Naive thymus-derived CD4-positive, alpha-beta T cell (primary cell): ENCODE measurements at places on chromosomes 2 and 18. TPM values are rescaled to one million over a fixed set of nuclear protein-coding genes. Genes with fewer than 3 reads are reported as not detected.

DNA sequence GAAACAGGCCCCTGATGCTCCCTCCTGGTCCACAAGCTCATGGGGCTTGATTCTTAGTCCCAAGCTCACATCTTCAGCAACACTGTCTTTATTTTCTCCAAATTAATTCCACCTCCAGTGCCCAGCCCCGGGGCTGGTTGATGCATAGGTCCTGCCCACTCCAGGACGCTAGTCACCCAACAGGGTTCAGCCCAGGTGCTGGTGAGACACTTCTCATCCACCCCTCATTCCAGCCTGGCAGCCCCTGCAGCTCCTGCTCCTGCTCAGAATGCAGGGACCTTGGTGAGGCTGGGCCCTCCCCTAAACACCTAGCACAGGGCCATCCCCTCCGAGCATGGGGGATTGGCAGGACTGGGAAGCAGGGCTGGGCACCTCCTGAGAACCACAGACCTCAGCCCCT lies 25.7 kb downstream of the STEAP3 start:
- DNase-seq, result no peak

- no peak for DNase-seq
Measured at GRCh38 chr2:231884438-231885140, 41.6 kb downstream of the NPPC start.

- no peak for DNase-seq
Measured at GRCh38 chr2:180367815-180368214, 360.7 kb upstream of the CWC22 start.

- DNase-seq, result no peak
Measured at GRCh38 chr2:20450201-20450999, 3.5 kb downstream of the RHOB start.

DNA sequence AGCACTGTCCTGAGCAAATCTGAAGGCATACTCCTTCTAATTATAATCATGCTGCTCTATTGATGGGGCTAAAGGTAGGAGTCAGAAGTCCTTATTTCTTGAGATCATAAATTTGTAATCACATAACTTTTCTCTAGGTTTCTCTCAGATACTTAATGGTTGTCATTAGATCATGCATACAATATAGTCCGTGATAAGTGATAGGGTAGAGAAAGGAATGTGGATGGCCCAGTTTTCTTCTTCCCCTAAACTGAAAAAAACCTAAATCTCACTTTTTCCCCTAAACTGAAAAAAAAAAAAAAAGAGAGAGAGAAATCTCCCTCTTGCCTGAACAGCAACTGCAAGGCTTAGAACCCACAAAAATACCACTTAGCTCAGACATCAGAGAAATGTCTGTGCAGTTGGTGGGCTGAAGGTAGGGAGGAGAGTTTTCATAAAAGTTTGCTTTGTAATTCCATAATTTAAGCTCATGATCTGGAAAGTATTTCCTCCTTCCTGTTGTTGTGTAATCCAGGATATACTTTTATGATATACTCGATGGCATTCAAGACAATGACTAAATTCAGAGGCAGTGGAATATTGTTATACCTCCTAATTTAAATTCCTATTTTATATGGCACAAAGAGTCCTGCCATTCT lies 79.3 kb upstream of the ITPRID2 start:
- DNase-seq, result no peak

GRCh38 chr2:77807531-77808215 lies 285.5 kb upstream of the LRRTM4 start:
- DNase-seq, result no peak

- no peak for DNase-seq
Measured at GRCh38 chr2:177678939-177679338, 286.4 kb downstream of the AGPS start.

DNA sequence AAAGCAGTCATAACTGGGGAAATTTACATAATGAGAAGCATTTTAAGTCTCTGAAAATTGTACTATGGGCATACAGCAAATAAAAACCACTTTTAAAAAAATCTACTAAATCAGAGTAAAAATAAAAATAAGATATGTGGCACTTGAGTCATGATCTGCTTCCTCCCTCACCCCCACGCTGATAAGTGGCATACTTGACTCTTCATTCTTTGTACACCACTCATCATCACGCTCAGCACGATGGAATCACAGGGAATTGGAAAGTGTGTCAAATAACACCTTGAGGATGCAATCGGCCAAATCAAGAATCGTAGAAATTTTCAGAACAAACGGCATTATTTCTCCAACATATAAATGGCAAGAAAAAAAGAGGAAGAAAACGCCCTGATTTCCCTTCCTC lies 41.1 kb upstream of the REG3G start:
- DNase-seq, result no peak

DNA sequence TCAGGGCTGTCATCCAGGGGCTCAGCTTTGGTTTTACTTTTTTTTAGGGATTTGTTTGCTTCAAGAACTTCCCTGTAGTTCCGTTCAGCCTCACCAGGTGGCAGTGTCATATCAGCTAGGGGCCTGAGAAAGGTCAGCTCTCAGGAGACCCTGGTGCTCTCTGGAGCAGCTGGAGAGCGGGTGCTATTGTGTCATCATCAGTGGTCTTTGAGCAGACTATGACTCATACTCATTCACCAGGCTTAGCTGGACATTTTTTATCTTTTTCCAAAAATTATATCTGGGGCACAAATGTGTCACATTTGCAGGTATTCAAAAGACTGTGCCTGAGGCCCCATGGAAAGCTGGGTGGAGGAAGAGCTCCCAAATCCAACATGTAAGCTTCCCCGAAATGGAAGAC lies 24.4 kb downstream of the ZNF892 start:
- no peak for DNase-seq

DNA sequence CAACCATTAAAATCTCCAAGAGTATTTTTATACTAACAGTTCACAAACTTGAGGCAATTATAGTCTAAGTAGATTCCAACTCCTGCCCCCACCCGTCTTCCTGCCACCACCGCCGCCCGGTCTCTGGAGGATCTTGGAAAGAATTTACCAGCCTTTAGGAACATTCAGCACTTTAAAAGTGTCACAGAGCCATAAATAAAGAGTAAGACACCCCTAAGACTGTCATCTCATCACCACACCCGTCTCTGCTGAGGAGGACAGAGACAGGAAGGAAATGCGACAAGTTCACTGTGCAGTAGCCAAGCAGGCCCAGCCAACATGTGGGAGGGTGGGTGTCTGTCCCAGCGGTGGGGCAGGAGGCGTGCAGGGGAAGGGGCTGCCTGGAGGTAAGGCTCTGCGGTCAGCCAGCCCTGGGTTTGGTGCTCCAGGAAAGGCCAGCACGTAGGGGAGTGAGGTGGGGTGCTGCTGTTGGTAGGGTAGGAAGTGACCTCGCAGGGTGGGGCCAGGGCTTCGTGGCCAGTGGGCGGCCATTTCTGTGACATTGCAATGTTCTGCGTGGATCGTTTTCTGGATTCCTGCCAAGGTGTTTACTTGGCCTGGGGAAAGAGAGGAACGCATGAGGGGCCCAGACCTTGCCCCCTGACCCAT lies 111.6 kb downstream of the FAM210A start:
- DNase-seq, result peak; percentile 28

DNA sequence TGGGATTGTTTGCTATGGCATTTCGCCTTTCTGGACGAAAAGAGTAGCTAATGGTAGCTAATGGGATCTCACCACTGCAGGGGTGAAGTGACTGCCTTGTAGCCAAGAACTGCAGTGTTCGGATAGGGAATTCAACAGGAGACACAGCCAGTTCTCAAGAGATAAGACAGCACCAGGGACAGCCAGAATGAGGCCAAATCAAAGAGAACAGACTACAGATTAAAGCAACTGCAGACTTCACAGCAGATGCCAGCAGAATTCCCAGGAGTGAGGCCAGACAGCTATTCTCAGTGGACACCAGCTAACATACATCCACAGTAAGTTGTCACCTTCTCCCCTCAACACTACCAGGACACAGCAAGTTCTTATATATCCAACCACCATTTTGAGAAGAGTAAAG lies 124.0 kb downstream of the PLA2R1 start:
- DNase-seq, result no peak

DNA sequence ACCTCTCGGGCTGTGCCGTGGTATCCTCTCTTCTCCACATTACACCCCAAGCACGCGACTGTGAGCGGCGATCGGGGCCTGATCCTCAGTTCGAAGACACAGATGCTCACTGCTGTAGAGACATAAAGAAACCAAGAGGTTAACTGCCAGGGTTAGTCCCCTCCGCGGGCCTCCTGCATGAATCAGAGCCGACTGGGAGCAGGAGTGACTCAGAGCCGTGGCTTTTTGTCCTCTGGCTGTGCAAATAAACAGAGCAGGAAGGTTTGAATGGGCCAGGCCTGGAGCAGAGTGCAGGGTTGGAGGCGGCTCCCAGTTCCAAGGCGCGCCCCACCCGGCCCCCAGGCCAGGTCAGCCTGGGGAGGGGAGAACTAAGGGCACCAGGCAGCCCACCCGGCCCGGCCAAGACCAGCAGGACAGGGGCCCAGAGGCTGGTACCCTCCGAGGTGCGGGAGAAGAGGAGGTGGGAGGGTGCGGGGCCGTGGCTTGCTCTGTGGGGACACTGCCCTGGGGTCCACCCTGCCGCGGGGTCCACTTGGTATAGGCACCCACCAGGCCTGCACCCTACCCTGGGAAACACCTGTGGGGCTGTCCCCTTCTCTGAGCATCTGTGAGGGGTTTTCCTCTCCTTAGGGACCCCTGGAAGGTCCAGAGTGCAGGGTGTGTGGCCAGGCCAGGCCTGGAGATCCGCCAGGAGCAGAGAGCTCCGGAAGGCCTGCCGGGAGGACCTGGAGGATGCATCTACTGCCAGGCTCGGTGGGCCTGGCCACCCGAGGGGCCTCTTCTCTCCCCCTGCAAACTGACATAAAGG lies 16.5 kb downstream of the TWIST2 start:
- no peak for DNase-seq

DNA sequence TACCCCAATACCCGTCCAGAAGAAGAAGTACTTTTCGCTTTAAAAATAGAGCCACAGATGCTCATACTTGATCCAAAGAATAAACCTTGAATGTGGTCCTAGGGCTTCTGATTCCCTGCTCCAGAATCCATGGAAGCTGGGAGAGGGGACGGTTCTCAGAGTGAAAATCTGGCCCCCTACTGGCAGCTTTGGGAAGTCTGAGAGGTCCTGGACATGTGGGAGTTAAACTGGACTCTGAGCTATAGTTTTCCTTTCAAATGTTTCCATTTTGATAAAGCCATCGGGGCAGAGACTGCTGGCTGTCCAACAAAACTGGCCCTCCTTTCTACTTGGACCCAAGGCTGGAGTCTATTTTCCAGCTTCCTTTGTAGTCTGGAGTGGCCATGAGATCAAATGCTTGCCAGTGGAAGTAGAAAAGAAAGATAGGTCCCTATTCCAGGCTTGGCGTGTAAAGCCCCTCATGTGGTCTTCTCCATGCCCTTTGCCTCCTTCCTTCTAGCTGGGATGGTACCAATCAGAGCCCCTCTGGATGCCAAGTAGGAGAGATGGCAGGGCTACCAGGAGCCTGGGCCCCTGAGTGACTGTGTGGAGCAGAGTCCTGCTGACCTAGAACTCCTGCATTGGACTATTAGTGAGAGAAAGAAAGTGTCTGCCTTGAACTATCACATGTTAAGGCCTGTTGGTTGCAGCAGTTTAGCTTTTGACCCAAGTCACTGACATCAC lies 37.7 kb upstream of the TBC1D8 start:
- DNase-seq, result no peak

- DNase-seq, result no peak
Measured at GRCh38 chr2:171509945-171510731, 12.1 kb upstream of the CYBRD1 start.

GRCh38 chr2:50556934-50557575 lies 474.9 kb downstream of the NRXN1 start:
- no peak for DNase-seq

- no peak for DNase-seq
Measured at GRCh38 chr18:62878305-62878704, 163.0 kb downstream of the PHLPP1 start.

GRCh38 chr2:195410074-195410671 lies 246.9 kb upstream of the SLC39A10 start:
- no peak for DNase-seq

DNA sequence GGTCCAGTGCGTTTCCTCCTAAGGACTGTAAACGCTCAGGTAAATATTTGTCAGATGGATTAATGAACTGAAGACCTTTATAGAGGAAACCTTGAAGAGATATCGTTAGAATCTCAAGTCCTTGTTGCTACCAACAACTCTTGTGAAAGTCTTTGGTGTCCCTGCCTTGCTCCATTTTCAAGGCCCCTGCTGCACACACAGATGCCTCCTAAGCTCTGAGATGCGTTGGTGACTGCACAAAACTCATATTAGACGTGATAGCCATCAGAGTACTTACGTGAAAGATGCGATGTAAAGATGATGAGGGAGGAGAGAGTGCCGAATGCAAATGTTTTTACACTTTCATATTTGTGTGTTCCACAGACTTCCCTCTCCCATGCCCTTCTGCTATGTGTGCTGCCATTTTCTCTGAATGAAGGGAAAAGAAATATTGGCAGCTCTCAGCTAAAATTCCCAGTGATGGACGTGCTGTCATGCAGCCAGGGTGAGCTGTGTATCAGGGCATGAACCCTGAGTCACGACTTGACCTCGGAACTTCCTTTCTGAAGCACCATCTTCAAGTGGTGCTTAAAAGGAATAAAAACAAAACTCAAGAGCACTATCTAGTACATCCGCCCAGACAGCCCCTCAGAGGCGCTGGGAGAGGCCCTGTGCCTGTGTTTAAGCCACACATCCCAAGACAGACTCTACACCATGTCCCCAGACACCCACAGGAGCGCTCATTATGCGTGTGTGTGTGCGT lies 117.4 kb downstream of the FAM210A start:
- no peak for DNase-seq

DNA sequence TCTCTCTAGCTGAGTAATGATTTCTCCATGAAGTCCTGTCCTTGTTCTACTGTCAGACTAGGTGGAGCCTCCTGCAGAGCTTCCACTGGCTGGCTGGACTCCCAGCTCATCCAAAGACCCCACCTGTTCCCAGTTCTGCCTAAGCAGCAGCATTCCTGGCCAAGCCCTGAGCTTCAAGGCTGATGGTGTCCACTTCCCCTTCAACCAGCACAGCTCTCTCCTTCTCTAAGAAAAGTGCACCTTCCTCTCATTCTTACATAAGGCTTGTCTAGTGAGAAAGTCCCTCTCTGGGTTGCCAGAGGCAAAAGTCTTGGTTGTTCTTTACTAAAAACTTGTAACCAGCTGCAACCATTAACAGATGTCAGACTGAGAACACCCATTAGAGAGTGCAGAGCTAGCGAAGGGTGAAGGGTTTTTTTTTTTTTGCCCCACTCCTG lies 58.9 kb downstream of the CXCR4 start:
- no peak for DNase-seq

DNA sequence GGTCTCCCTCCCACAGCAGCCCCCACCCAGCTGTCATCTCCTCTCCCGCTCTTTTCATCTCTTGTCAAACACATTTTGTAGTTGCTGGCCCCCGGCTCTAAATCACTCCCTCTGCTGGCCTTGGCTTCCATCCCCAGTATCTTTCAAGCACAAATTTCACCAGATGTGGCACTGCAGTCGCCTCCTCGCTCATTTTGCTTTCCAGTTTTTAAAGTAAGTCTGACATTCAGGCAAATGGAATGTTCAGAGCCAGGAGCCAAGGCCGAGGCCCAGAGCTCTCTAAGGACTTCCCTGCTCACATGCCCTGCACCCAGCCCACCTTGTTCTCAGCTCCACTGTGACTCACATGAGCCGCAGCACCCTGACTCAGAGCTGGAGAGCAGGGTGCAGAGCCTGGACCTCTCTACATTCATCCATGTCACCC lies 158.4 kb downstream of the GALNT14 start:
- no peak for DNase-seq

Gene SH3RF3
- 4.8 TPM for total RNA-seq

Gene RGPD4
- 0.08 TPM for total RNA-seq

Gene SERPINB13
- total RNA-seq, result not detected

Gene GMCL1
- total RNA-seq, result 24.9 TPM

Gene PUM2
- 178 TPM for total RNA-seq

Gene DSC1
- 11.9 TPM for total RNA-seq

Gene PDCD1
- total RNA-seq, result 1.1 TPM

Gene ANKRD30BL
- total RNA-seq, result not detected

Gene GKN2
- not detected in 2 replicates for total RNA-seq

Gene LRRC30
- total RNA-seq, result not detected in 2 replicates

Gene NEURL3
- total RNA-seq, result 0.43 TPM
